ENCODE measurements at places on chromosomes 2 and 18.

GRCh38 chr2:43081131-43081765, 145.2 kb downstream of the ZFP36L2 start:
- DNase-seq: no peak

DNA sequence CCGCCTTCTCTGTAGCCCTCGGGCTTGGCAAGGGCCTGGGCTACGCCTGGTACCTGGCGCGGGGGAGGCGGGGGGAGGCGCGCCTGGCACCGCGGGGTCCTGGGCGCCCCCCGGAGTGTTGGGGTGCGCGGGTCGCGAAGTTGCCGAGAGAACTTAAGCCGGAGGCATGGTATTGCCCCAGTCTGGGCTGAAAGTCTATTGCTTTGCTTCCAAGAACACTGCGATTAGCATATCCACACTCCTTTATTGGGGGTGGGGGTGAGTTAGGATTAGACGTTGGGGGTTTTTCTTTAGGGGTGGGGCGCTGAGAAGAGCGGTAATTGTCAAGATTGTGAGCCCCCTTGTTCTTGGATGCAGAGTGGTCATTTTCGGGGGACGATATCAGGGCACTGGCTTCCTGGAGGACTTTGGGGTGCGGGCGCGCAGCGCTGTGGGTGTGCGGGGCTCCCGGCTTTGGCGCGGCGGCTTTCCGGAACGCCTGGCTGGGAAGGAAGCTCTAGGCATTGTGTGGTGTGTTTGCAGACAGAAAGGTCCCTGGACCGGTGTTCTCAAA, 798 bp downstream of the TANC1 start:
- no peak for DNase-seq

DNA sequence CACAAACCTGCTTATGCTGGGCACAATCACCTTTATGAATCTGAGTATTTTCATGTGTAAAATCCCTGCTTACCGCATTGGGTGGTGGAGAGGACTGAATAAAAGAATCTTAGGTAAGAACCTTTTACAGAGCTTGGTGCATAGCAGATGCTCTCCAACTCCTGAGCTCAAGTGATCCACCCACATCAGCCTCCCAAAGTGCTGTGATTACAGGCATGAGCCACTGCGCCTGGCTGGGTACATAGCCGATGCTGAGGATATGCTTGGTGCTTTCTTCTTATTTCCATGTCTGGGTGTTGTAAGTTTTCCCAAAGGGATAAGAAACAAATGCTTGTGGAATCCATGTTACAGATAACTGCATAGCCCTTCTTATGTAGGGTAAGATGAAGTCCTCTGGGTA, 244.3 kb upstream of the PXDN start:
- no peak for DNase-seq

DNA sequence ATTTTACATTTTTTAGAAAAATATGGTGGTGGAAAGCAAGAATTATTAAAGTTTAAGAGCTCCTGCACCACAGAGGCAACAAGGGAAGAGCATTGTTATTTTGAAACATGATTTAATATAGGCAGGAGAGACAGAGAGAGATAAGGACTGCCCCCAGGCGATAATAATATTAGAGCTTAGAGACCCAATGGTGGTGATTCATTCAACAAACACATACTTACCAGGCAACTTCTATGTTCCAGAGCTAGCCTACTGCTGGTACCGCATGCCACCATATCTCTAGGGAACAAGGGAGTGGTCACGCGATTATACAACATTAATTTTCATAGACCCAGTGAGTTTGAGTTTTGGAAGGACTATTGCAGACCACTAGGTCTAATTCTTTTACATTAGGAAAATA, 327.8 kb upstream of the SOX11 start:
- DNase-seq: no peak

DNA sequence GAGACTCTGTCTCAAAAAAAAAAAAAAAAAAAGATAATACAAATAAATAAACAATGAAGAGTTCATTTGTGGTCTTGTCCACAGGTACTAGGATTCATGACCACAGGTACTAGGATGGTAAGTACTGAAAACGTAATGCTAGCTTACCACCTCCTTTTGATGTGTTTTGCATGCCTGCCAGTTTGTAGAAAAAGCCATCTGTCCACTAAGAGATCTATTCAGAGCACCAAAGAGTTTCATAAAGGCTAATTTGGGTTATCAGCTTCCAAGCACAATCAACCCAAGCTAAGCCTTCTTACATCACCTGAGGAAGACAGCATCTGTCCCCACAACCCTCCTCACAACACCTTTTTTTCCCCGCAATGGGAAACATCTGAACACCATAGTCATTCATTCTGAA, 477.2 kb downstream of the ZEB2 start:
- no peak for DNase-seq

GRCh38 chr2:233495503-233496496, 70.8 kb downstream of the USP40 start:
- no peak for DNase-seq
